Dermis microvascular lymphatic vessel endothelial cell (primary cell): ENCODE measurements at places on chromosomes 2 and 18. TPM values are rescaled to one million over a fixed set of nuclear protein-coding genes. Genes with fewer than 3 reads are reported as not detected.

EPHA4 gene
- total RNA-seq, result 2.2 and 2.4 TPM in 2 replicates

- DNase-seq, result no peak
Measured at GRCh38 chr2:42567806-42568400, 529 bp upstream of the MTA3 start.

STARD6 gene
- total RNA-seq, result 0.13 and 0.26 TPM in 2 replicates

DNA sequence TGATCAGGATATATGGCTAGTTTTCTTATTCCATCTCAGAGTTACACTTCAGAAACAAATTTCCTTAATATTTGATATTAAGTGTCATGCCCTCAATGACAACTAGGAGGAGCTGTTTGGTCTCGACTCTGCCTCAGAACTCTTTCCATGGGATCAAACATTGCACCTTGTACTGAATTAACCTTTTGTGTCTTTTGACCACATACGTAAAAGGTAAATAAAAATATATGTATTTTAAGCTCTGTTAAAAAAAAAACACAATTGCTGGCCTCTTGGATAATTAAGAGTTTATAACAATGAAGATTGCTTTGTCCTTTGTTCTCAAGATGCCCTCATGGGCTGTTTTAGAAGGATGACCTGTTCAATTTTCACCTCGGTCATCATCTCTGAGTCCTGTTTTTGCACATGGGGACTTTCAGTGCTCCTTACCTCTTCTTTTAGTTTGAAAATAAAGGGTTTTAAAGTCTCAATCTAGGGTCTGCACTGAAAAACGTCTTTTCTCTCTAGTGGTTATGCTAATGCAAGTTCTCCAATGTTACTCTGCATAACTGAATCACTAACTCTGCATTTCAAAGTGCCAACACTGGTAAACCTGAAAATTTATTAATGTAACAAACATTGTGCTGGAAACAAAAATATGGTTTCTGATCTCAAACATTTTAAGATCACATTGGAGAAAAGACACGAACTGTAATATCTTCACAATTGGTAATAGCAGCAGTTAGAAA is 18.8 kb upstream of the FN1 start:
- no peak for DNase-seq

GRCh38 chr2:62501794-62502500 is 4.0 kb downstream of the TMEM17 start:
- DNase-seq, result no peak
